ENCODE measurements at places on chromosomes 3 and 15.
A peak's percentile ranks its signal among the peaks of the same experiment; 100 is the strongest.

DNA sequence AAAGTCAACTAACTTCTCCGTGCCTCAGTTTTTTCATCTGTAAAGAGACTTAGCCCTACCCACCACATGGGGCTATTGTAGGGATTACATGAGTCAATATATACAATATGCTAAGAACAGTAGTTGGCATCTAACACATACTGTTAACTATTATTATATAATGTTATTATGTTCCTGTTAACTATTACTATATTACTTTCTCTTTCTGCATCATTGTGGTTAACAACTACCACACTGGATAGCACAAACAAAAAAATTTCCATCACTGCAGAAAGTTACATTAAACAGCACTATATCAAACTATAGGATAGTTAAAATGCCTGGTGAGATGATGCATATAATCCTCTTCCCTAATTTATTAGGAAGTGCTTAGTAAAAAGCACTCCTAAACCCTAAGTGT, 23.7 kb downstream of the STAG1 start:
- DNase-seq, result no peak

DNA sequence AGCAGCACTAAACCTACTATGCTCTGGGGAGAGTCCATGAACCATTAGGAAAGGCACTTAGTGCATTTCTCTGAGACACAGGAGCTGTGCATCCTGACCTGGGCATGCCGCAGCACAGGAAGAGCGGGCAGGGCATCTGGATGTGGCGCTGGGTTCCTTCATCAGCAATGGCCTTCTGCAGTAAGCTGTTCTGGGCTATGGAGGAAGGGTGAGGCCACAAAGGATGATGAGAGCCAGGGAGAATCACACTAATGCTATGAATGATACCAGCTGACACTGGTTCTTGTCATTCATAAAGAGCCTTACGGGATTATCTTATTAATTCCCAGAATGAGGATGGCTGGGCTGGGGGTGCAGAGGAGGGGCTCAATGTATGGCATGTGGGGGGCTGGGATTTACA, 12.7 kb upstream of the SCN10A start:
- no peak for DNase-seq

- no peak for DNase-seq
Observed at GRCh38 chr3:164677317-164677716, 401.0 kb downstream of the SI start.

- DNase-seq, result no peak
Observed at GRCh38 chr3:189003410-189003809, 168.4 kb upstream of the TPRG1 start.

GRCh38 chr3:5006755-5007202, 27.5 kb downstream of the BHLHE40 start:
- DNase-seq, result peak; percentile 90

GRCh38 chr3:28322464-28322863, 26.1 kb upstream of the ZCWPW2 start:
- no peak for DNase-seq

All from CD4-positive, alpha-beta T cell treated with Interferon gamma for 1 hour (primary cell).